ENCODE measurements at places on chromosomes 2 and 18.

DNA sequence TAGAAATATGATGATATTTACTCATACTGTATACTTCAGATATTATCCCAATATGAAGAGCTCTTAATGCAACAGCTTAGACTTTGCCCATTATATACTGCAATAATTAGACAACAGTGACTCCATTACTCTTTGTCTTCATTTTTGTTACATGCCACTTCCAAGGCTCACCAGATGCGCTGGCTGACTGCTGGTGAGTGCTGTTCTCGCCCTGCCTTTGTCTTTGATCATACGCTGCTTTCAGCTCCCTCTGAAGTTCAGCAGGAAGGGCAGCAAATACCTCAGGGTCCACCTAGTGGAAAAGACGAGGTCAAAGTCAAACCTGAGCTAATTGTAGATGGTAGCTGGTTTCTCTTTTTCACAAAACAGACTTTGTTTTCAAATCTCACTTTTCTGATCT lies 66.3 kb downstream of the EIF5B start:
- DNase-seq, result no peak

DNA sequence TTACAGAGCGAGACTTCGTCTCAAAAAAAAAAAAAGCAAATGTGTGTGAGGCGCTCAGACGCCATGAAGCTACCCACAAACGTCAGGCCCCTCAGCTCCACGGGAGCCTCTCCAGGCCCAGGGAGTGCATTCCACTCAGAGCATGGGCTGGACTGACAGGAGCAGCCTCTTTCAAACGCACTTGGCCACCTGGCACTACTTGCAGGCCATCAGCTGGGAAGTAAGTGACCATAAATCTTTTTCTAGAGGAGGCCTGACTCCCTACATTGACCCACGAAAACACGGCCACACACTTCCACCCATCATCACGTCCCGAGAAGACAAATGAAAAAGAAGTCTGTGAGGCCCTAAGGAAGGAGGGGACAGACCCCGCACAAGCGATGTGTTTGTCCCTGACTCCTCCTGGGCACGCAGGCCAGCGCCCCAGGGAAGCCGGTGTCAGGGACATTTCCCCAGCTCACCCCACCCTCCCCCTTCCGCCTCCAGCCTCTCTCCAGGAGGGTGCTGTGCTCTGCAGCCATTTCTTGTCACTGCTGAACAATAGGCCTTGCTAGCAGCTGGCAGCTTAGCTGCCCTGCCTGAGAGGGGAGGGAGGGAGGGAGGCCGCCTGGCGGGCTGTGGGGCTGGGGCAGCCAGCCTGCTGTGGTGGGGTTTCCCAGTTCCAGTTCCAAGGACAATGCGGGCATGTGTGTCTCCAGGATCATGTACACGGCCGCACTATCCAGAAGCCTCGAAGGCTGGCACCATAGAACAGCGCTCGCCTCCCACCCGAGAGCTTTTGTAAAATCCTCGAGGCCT lies 26.6 kb downstream of the SERTAD2 start:
- DNase-seq, result no peak

DNA sequence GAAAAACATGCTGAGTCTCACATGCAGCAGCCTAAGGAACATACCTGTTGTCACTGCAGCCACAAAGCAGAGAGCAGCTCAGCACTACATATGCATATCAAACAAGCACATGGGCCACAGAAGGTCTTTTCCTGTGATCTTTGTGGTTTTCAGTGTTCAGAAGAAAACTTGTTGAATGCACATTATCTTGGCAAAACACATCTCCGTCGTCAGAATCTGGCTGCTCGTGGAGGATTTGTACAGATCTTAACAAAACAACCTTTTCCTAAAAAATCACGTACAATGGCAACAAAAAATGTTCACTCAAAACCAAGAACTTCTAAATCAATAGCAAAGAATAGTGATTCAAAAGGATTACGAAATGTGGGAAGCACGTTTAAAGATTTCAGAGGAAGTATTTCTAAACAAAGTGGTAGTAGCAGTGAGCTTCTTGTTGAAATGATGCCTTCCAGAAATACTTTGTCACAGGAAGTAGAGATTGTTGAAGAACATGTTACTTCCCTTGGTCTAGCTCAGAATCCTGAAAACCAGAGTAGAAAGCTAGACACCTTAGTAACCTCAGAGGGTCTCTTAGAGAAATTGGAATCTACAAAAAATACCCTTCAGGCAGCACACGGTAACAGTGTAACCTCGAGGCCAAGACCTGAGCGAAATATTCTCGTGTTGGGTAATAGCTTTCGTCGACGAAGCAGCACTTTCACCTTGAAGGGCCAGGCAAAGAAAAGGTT lies 34.1 kb downstream of the ZNF407 start:
- DNase-seq, result no peak

DNA sequence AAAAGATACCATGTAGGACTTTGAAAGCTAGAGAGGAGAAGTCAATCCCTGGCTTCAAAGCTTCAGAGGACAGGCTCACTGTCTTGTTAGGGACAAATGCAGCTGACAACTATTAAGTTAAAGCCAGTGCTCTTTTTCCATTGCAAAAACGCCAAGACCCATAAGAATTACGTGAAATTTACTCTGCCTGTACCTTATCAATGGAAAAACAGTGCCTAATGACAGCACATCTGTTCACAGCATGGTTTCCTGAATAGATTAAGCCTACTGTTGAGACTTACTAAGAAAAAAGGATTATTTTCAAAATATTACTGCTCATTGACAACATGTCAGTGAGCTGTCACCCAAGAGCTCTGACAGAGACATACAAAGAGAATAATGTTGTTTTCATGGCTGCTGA lies 52.9 kb downstream of the ANKRD12 start:
- DNase-seq, result no peak

DNA sequence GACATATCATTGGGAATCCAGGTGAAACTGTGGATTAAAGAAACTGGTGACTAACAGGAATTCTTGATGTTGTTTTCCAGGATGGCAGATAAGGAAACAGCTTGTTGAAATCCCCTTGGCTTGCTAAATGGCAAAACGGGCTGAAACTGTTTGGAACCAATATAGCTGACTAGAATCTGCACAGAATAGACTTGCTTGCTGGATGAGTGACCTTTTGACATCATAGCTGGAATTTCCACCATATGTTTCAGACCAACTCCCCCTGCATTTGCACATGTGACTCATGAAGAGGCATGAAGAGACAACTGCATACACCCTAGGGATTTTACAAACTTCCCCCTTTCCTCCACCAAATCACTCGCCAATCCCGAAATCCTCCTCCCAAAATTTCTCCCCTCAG lies 87.7 kb upstream of the LYPD1 start:
- DNase-seq, result no peak

DNA sequence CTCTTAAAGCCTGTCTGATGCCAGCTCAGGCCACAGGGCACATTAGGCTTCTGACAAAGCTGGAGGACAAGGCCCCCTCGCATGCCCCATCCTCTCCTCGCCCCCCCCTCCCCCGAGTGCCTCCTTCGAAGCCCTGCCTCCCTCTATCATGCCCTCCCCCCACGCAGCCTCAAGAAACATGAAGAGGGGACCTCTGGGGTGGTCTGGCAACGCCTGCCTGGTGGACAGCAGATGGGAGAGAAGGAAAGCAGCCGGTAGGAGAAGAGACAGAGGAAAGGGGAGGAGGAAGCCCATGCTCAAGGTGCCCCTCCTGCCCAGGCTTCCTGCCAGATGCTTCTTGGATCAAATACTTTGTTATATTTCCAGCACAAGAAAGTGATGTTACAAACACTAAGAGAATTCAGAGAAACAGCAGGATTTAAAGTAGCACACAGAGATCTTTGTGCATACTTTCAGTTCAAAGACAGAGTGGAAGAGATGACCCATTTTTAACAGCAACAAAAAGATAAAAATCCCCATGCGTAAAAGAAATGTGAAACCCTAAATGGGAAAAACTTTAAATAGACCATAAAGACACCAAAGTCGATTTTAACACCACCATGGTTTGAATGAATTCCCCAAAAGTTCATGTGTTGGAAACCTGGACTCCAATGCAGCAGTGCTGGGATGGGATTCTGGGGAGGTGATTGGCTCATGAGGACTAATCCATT lies 19.0 kb downstream of the BOK start:
- DNase-seq, result no peak

DNA sequence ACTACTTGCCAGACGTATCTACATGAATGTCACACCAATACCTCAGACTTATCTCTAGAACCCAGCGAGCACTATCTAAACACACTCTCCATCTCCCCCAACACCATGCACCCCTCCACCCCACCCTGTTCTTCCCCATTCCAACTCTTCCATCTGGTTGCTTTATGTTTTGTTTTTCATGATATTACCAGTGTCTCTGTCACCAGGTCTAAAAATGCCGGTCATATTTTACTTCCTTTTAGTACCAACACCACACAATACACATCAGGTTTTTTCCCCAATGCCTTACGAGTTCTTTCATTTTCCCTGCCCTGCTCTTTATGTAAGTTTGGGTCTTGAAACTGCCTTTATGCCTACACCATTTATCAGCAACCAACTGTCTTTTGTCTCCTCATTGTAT lies 10.2 kb upstream of the ITGA4 start:
- no peak for DNase-seq
